CD14-positive monocyte (primary cell): ENCODE measurements at places on chromosomes 13 and 19. TPM values are rescaled to one million over a fixed set of nuclear protein-coding genes. Genes with fewer than 3 reads are reported as not detected.

- H3K4me1 ChIP-seq, result peaks cover 9% of the 10 kb centered on the region
- no peak overlapping the region for H3K4me3 ChIP-seq
- H3K27ac ChIP-seq, result no peak overlapping the region
- H3K36me3 ChIP-seq, result no peaks in the 10 kb centered on the region
- no peaks in the 10 kb centered on the region for H3K27me3 ChIP-seq
- no peak for DNase-seq
These were observed 128.3 kb downstream of the LMO7 start for GRCh38 chr13:75764251-75764925.

SMIM44 gene
- not detected for polyA plus RNA-seq

- no peaks in the 10 kb centered on the region for H3K27me3 ChIP-seq
- no peaks in the 10 kb centered on the region for H3K36me3 ChIP-seq
- no peak for DNase-seq
- H3K4me3 ChIP-seq, result no peak overlapping the region
These were observed 748.6 kb upstream of the SPRY2 start for GRCh38 chr13:81089371-81090157.

DNA sequence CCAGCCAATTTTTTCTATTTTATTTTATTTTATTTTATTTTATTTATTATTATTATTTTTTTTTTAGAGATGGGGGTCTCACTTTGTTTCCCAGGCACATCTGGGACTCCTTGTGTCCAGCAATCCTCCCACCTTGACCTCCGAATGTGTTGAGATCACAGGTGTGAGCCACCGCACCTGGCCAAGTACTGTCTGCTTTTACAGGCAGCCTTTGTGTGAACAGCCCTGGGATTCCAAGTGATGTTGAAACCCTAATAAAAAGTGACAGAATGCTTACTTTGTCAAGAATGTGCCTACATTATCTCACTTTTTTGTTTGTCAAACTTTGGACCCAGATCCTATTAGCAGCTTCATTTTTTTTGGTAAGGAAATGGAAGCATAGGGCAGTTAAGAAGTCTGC, 220.1 kb upstream of the EDNRB start:
- peaks cover 5% of the 10 kb centered on the region for H3K4me1 ChIP-seq
- no peaks in the 10 kb centered on the region for H3K27me3 ChIP-seq
- H3K27ac ChIP-seq, result no peak overlapping the region
- no peaks in the 10 kb centered on the region for H3K36me3 ChIP-seq
- DNase-seq, result no peak

DNA sequence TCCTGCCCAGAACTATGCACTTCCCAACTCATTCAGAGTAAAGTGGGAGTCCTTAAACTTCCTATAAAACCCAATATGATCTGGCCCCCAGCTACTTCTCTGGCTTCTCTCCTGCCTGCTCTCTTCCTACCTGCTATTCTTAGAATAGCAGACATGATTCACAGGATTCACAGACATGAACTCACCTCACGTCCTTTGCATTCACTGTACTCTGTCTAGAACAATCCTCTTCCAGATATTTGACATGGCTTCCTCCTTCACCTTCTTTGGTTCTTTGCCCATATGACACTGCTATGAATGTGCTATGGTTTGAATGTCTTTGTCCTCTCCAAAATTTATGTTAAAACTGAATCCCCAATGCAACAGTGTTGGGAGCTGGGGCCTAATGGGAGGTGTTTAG, 154.9 kb downstream of the UGGT2 start:
- no peak for DNase-seq
- no peak overlapping the region for H3K27ac ChIP-seq
- H3K36me3 ChIP-seq, result no peaks in the 10 kb centered on the region
- no peak overlapping the region for H3K4me3 ChIP-seq

GRCh38 chr19:47316513-47316912, 6.9 kb downstream of the C5AR1 start:
- peak overlapping the region; percentile 93 for H3K27ac ChIP-seq
- peak overlapping the region; percentile 50 for H3K4me3 ChIP-seq
- H3K4me1 ChIP-seq, result peaks cover 87% of the 10 kb centered on the region

- H3K27ac ChIP-seq, result no peak overlapping the region
- H3K36me3 ChIP-seq, result no peaks in the 10 kb centered on the region
- no peak for DNase-seq
- no peaks in the 10 kb centered on the region for H3K27me3 ChIP-seq
- H3K4me1 ChIP-seq, result no peaks in the 10 kb centered on the region
These were observed 483.2 kb upstream of the SLITRK6 start for GRCh38 chr13:86282442-86282841.

DNA sequence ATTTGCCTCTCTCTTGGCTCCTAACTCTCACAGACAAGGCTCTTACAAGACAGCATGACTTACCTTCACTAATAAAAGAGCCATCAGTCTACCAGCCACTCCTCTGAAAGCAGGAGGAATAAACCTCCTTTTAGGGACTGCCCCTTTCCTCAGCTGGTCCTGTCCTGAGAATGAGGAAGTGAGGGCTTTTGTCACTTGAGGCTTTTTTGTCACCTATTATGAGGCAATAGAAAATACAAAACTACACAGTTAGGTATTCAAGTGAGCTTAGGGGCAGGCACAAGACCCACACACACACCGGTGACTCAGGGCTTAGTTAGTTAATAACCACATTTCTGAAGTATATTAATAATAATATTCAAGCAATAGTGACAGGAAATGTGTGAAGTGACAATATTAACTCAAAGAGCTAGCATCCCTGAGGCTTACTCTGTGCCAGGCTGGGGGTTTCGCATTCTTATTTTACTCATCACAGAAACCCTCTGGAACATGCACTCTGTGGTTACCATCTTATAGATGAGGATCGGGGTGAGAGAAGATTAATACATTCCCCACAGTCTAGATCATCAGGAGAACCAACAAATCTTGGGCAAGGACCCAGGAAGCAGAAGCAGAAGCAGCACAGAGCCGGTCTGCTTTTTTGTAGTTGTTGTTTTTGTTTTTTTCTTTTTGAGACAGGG, 379.9 kb downstream of the LIG4 start:
- no peak overlapping the region for H3K4me3 ChIP-seq
- no peaks in the 10 kb centered on the region for H3K4me1 ChIP-seq
- DNase-seq, result no peak
- H3K36me3 ChIP-seq, result no peaks in the 10 kb centered on the region
- no peak overlapping the region for H3K27ac ChIP-seq

SSC5D gene
- polyA plus RNA-seq, result 0.06 and 0.08 TPM in 2 replicates

DNA sequence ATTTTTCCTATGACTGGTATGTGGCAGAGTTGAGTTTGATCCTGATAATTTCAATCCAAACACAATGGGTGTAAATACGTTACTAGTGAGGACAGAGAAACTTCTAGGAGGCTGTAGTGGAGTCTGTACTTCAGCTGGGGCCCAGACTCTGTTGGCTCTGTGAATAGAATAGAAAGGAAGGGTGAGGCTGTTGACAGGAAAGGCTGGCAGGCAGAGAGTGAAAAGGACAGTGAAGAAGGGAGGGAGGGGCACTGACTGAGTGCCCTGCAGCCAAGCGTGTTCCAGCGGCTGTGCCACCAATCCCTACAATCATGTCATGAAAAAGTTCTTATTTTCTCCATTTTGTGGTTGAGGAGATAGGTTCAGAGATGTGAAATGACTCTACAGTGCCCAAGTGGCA, 80.5 kb downstream of the MBNL2 start:
- peaks cover 2% of the 10 kb centered on the region for H3K36me3 ChIP-seq
- H3K27ac ChIP-seq, result no peak overlapping the region
- H3K4me3 ChIP-seq, result no peak overlapping the region

LRRC25 gene
- polyA plus RNA-seq, result 581 TPM

DNA sequence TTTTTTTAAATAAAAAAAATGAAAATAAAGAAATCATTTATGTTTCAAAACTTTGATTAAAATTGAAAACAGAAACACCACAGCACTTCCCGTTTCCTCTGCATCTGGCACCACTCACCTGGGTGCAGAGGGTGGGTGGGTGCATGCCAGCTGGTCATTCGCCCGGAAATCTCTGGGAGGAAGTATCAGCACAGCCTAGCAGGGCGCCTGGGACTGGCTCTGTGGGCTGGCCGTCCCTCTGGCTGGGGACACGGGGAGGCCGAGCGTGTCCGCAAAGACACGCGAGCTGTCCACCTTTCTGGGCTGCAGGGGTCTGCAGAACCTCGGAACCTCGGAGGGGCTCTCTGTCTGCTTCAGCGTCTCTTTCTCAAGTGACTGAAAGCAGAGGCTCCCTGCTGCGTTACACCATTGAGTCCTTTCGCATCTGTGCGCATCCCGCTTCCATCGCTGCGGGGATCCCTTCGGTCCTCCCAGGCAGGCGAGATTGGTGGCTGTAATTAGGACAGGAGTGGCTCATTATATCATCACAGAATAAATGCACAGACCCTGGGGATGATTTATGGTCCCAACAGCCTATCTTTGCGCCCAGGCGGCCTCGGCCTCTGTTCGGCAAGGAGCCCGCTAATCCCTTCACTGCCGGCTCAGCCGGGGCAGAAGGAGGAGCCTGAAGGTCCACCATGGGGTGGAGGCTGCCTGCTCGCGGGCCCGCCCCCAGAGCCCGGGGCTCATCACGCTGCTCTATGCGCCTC, 17.2 kb downstream of the CRTC1 start:
- DNase-seq, result peak; percentile 50
- peaks cover 26% of the 10 kb centered on the region for H3K4me1 ChIP-seq
- peak overlapping the region; percentile 25 for H3K27ac ChIP-seq
- H3K27me3 ChIP-seq, result no peaks in the 10 kb centered on the region

GRCh38 chr13:35500144-35500543, 23.7 kb upstream of the MAB21L1 start:
- DNase-seq, result no peak
- peaks cover 8% of the 10 kb centered on the region for H3K4me1 ChIP-seq
- H3K27me3 ChIP-seq, result no peaks in the 10 kb centered on the region
- H3K36me3 ChIP-seq, result no peaks in the 10 kb centered on the region

GRCh38 chr19:2532252-2533071, 56.5 kb downstream of the GADD45B start:
- DNase-seq, result no peak
- H3K27me3 ChIP-seq, result no peaks in the 10 kb centered on the region
- H3K36me3 ChIP-seq, result no peaks in the 10 kb centered on the region
- H3K4me3 ChIP-seq, result no peak overlapping the region
- no peaks in the 10 kb centered on the region for H3K4me1 ChIP-seq
- H3K27ac ChIP-seq, result no peak overlapping the region
